ENCODE measurements at places on chromosomes 2 and 18.

- no peak for DNase-seq
Observed at GRCh38 chr2:59850554-59850953, 702.9 kb downstream of the BCL11A start.

DNA sequence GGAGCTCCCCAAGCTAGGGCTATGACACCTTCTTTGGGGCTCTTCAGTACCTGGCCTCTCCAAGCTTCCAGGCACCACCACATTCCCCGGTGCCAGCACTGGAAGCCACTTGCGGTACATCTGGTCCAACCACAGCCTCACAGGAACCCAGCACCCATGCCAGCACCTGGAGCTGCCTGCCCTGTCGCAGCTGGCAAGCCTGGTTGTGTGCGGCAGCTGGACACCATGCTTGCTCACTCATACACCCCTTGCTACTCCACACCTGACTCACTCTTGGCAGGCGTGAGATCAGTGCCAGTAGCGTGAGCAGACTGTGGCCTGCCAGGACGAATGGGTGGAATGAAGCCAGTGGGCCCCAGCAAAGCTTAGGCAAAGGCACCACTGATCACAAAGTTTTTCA lies 34.0 kb downstream of the LRRTM4 start:
- DNase-seq = no peak

DNA sequence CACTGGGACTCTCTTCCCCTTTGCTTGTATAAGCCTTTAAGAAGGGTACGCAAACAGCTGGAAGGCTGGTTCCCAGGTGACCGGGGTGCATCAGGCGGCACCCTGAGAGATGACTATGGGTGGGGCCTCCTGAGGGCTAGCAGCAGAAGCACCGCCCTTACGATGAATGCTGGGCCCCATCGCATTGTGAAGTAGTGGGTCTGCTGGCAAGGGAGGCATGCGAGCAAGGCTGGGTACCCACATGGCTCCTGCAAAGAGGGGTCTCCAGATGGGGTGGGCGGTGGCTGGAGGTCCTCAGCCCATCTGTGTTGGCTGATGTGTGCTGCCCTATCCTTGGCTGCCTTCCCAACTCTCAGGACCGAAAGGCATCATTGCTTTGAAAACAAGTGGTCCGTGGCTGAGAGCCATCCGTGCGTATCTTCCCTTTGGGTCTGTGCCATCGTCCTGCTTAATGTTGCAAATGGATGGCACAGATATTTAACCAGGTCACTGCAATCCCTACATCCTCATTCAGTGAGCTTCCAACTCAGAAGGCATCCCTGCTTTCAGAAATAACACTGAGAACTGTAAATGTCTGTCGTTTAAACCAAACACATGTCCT lies 83.5 kb upstream of the GPC1 start:
- no peak for DNase-seq

- DNase-seq = no peak
Observed at GRCh38 chr18:22921772-22922171, 11.4 kb upstream of the RBBP8 start.

GRCh38 chr18:49101236-49101635 lies 150.5 kb upstream of the SMAD7 start:
- no peak for DNase-seq

GRCh38 chr2:220276741-220277444 lies 649.5 kb downstream of the SLC4A3 start:
- no peak for DNase-seq

GRCh38 chr18:22684268-22684667 lies 248.9 kb upstream of the RBBP8 start:
- no peak for DNase-seq

DNA sequence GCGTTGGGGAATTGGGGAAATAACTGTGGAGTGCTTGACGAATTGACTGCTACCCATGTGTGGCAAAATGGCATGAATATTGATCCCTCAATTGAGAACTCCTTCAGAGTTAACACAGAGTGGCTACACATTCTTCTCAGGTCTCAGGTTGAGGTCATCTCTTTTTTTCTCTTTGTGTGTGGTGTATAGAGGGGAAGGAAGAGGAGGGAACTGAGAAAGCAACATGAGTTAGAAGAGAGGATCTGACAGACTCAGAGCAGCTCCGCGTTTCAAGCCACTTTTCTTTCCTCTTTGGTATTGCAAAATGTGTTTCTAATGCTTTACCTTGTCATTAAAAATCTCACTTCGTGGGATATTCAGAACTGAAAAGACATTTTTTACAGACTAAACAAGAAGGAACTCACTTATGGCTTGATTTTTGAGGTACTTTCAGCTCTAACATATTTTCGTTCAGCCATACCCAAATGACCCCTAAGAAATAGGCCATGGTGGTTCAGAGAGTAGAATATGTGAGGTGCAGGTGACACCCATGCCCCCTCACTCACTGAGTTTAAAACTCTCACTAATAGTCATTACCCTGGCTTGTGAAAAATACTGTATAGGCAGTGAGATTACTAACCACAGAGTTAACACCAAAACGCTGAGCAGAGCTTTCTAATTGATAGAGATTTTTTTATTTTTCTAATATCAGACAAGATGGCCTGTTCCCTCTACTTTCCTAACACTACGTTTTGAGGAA lies 22.5 kb downstream of the STAT4 start:
- no peak for DNase-seq

GRCh38 chr2:140512106-140512505 lies 1618.7 kb downstream of the LRP1B start:
- DNase-seq = no peak

GRCh38 chr2:179021258-179021657 lies 28.7 kb downstream of the CCDC141 start:
- no peak for DNase-seq

GRCh38 chr18:62577765-62578164 lies 54.9 kb downstream of the ZCCHC2 start:
- no peak for DNase-seq

DNA sequence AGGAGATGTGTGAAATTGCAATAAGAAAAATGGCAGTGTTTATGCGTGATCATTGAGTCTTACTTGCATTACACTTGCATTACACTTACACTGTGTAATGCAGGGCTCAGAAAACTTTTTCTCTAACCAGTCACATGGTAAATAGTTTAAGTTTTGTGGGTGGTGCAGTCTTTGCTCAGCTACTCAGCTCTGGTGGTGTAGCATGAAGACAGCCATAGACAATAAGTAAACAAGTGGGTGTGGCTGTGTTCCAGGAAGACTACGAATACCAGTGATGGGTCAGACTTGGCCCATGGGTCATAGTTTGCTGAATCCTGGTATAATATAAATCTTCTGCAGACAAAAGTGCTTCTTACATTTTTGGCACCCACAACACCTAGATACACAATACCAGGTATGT lies 115.6 kb upstream of the CYP1B1 start:
- DNase-seq = no peak

DNA sequence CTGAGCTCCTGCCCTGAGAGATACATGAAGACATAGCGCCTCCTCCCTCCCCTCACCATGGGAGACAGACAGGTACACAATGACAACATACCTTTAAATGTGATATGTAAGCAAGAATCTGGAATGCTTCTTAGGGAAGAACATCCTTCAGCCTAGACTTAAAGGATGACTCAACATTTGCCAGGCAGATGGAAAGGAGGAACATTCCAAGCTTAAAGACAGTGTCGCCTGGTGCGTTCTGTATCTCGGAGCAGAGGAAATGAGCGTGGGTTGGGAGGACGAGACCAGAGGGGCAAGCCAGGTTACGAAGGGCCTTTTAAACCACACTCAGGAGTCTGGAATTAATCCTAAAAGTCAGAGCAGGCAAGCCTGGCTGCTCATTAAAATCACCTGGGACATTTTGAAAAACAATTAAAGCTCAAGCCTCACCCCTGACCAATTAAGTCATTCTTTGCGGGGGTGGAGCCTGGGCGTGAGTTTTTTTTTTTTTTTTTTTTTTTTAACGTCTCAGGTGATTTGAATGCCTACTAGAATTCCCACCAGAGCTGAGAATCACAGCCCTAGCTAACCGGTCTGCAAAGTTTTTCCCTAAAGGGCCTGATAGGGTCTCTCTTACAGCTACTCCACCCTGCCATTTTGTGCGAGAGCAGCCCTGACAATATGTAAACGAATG lies 131.2 kb upstream of the SEC11C start:
- no peak for DNase-seq

DNA sequence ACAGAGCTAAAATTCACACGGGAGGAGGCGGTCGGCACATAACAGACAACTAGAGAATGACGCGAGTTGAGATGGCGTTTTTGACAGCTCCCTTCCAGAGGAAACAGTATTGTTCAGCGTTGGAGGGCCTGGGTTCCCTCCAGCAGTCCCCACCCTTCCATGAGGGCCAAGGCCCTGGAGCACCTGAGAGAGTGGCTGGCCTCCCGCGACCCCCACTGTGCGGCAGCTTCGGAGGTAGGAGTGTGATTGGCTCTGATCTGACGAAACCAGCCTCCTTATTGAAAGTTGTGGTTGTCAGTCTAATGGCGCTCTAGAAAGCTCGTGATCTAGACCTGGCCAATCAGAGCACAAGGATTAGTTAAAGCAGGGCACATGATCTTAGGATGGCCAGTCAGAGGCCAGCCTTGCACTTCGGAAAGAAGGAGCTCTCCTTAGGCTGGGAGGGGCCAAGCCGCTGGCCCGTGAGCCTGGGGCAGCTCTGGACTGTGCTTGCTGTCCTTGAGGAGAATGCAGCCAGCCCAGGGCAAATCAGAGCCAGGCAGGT lies 104.5 kb upstream of the CELF4 start:
- no peak for DNase-seq

DNA sequence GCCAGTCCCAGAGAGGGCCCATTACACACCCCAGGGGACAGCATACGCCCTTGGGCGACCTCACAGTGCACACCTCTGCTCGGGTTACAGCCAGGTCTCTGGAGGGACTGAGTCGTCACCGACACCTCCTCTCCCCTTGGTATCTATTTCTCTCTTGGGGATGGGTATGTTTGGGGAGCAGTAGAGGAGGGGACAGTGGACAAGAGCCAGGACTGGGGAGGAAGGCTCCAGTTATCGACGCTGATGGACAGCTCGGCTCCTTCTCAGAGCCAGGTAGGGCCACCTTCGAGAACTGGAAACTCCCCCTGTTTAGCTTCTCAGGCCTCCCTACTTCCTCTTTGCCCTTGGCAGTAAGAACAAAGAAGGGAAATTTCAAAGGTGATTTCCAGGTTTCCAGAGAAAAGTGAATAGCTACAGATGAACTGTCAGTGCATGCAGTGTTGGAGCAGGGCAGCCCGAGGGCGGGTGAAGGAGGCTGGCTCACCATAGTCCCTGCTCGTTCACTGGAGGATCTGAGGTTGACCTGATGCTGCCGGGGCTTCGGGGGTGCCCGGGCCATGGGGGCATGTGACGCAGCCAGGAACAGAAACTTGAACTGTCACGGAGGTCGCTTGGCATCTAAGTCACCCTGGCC lies 4.4 kb upstream of the SEMA4C start:
- no peak for DNase-seq

- DNase-seq = no peak
Observed at GRCh38 chr18:21853775-21854552, 113.4 kb downstream of the MIB1 start.

DNA sequence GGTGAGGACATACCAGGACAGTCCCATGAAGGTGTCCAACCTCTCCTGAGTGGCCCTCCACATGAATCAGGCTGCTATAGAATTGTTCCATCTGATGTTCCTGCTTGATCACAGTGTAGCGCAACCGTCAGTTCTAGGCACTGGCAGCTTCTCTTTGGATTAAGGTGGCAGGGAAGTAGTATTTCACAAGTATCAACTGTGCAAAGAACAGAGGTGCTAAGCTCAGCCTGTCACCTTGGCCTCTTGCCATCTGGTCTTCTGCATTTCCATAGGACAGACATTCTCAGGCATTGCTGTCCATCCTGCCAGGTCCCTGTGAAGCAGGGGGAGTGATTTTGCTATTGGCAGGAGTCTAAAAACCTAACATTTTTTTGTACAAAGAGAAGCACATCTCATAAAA lies 182.2 kb upstream of the EPAS1 start:
- DNase-seq = no peak

- no peak for DNase-seq
Observed at GRCh38 chr2:233119806-233120205, 59.7 kb downstream of the INPP5D start.

DNA sequence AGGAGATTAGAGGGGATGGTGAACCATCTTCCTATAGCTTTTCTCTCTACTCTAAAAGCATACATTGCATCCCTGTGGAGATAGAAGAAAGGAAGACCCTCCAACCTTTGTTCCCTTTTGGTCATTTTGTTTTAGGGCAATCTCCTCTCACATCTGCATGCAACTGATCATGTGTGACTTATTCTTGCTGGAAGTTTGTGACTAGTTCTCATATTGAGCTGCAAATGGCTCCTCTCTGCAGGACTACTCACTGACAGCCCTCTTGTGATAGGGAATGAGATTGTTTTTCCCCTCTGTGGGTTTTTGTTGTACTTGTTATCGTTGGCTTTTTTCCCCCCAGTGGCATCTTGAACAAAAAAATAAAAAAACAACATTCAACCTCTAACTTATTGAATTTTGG lies 416.0 kb upstream of the CNTNAP5 start:
- DNase-seq = no peak

DNA sequence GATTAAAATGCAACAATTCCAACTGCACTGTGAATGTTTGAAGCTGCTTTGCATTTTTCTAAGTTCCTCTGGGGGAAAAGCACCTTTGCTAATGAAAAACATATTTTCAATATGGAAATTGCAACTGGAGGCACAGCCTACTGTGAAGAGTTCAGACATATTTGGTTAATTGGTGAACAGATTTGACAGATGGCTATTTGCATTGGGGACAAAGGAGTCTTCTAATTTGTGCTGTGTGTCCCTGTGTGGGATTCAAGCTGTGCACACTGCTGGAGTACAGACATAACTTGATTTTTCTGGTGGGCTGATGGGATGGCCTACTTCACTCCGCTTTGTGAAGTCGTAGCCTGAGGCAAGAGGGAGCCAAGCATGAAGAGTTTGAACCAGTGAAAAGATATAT lies 40.7 kb upstream of the ARHGAP25 start:
- DNase-seq = no peak

GRCh38 chr2:55097461-55098410 lies 47.5 kb upstream of the RTN4 start:
- DNase-seq = no peak

Data from stimulated activated CD8-positive, alpha-beta memory T cell treated with anti-CD3 and anti-CD28 coated beads, Interleukin-4, amount 100 ng/mL, for 1 hour (primary cell).